ENCODE measurements at places on chromosomes 4 and X.

GRCh38 chr4:6331018-6331417 is 61.4 kb downstream of the WFS1 start:
- no peak for DNase-seq

- no peak for DNase-seq
These were observed 36.7 kb upstream of the STPG2 start for GRCh38 chr4:98179951-98180350.

GRCh38 chr4:47784222-47784621 is 53.6 kb downstream of the CORIN start:
- no peak for DNase-seq

DNA sequence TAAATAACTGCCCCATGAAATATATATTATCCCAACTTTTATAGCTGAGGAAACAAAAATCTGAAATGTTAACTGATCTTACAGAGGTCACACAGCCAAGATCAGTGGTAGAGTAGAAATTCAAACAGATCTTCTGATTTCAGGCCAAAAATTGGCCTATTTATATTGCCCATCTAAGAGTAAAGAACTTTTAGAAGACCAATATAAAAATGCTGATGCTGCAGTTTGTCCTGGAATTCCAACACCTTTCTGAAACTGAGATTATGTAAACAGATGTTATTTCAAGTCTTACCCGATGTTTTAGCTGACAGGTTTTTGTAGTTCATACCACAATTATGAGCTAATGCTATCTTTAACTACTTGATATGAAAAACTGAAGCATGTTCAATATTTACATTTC is 51.1 kb downstream of the SPANXN3 start:
- no peak for DNase-seq

DNA sequence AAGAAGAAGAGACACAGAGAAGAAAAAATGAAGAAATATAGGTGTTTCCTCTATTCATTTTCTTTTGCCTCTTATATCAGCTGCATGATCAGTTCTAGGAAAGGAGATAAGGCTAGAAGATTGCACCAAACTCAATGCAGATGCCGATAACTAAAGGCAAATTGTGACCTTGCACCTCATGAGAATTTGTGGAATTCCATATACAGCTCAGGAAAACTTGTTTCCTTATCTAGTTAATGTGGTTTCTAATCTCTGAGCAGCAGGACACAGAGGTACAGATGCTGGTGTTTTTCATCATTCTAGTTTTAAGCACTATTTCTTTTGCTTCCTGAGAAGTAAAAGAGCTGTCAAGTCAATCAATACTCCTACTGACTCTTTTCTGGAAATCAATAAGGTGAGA is 104.6 kb upstream of the NWD2 start:
- no peak for DNase-seq

DNA sequence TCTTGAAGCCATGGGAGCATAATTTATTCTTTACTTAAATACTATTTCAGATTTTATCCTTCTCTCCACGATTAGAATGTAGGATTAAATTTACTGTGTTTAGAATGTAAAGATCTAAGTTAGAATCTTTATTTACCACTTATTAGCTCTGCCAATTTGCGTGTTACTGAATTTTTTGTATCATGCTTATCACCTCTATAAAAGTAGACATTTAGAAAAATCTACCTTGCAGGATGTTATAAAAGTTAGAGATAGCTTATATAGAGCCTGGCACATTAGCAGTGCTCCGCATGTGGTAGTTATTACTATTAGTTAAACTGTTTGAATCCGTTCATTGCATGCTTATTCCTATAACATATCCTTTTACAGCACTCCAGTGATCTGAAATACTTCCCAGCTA is 97.9 kb downstream of the BANK1 start:
- DNase-seq = no peak

DNA sequence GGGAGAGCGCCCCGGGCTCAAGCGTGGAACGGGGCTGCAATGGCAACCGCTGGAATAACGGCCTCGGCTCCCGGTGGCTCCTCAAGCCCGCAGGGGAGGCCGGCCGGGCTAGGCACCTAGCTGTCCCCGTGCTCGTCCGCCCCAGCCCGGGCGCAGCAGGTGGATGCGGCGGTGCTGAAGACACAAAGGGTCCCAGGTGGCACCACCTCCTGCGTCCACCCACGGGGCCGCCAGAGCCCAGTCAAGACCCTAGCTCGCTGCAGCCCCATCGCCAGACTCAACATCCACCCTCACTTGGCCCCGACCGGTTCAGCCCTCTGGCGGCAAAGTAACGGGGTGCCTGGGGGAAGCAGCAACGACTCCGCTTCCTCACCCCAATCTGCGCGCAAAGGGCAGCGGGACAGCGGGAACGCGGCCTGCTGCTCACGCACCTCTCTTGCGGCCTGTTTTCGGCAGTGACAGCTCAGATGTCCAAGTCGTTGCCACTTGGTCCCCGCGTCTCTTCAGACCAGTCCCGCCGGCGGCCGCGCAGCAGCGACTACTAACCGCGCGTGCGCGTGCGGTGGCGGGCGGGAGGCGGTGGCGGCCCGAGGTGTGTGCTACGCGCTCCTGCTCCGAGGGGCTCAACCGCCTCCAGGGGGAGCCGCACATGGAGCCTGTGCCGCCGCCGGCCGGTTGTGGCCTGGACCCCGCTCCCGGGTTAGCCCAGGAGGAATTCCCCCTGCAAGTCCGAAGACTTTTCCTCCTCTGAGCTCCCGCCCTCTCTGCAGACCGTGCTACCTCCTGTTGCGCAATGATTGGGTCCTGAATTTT is at the start of gene CLGN:
TSS of gene CLGN (minus strand) at position 543 of the 813 bp plus-strand sequence. CDS start 14,570 bp downstream, outside the sequence.
- DNase-seq = peak; percentile 47

GRCh38 chr4:134677209-134677814 is 475.7 kb upstream of the PABPC4L start:
- no peak for DNase-seq

DNA sequence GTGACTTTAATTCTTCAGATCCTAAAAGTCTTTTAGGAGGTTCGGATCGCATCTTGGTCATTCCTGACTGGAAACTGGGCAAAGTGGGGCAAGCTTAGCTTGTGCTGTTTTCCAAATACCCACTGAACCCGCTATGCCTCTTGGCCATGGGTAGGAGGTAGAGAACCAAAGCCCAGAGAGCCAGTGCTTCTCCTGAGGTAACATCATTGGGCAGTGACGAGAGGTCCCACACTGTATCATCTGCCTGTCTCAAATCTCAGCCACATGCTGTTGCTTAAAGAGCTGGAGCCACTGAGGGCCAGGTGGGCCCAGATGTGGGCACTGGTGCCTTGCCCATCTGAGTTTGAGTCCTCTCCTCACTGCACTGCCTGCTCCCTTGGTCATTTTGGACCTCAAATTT is 68.2 kb downstream of the SLC2A9 start:
- no peak for DNase-seq

DNA sequence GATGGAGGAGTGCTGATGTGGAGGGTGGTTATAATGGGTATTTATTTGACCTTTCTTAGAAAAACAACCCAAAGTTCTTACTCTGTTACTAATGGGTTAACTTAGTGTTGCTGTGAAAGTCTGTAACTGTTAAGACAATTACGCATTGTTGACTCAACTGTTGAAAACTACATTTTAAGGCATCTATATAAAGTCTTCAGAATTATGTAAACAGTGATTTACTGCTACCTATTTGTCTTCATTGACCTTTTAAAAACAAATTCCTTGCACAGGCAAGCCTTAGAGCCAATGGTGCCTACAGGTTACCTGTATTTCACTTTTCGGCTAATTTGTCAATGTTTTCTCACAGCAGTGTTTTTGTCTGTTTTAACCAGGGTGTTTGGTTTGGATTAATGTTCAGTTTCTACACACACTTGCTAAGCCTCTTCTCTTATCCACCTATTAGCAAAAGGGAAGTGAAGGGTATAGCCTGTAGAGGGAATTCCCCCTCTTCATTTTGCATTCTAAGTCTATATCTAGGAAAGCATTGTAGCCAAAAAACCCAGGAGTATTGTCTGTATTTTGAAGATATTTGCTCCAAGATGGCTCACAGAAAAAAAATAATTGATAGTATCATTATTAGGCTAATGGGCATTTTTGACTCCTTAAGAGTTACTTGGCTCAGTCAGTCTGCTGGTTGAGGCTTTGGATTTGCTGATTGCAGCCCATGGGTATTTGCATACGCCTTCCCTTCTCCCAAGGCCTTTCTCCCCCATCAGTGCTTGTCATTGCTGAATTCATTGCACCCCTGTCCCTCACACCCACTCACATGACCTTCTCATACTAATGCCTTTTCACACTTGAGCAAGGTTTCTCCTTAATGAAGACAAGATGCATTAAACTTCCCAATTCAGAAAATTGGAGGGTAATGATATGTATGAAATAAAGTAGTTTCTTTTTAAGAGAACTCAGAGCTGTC is 30.5 kb downstream of the AFF1 start:
- no peak for DNase-seq

GRCh38 chr4:10765386-10765785 is 80.8 kb upstream of the CLNK start:
- DNase-seq = no peak

DNA sequence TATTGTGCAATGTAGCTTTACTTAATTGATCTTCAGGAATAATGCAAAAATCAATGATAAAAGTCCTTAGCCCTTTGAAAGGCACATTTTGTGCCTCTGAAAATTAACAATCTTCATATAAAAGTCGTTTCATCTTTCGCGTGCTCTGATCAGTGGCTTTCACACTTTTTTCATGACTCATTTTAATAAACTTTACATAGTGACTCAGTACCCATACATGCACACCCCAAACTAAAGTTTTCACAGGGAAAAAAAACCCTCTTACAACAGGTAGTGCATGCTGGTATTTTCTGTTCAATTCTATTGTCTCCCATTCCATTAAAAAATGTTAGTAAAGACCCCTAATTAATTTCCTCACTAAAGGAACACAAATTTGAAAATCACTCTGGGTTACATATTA is 21.5 kb downstream of the RWDD4 start:
- DNase-seq = no peak

DNA sequence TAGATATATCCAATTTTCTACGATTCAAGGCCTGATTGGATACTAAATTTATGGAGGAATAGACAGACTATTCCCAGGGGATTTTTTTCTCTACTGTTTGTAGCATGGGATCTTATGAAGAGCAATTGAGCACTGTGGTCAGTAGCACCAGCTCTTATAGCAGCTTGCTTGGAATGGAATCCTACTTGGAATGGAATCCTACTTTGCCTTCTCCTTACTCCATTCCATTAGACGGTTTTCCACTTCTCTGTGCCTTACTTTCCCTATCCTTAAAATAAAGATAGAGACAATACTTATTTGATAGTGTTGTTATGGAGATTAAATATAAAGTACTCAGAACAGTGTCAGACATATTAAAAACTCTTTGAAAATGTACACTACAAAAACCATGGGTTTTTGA is 133.5 kb downstream of the BTC start:
- no peak for DNase-seq

- no peak for DNase-seq
These were observed 315.4 kb downstream of the ANTXR2 start for GRCh38 chr4:79757600-79757999.
